ENCODE measurements at places on chromosomes 4 and X.
A peak's percentile ranks its signal among the peaks of the same experiment; 100 is the strongest.

DNA sequence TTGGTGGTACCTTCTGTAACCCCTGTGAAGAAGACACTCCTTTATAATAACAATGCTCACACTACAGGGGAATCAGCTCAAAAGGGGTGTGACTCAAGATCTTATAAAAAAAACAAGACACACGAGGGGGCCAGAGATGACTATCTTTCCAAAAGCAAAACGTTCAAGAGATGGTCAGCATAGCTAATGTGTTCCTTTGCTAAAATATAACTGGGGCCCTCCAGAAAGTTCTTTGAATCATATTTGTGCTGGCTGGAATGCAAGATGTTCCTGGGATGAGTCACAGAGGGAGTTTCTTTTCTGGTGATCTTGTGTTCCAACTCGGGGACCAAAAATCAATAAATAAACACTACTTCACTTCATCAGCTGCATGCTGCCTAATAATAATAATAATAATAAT, 46.5 kb downstream of the RAI2 start:
- DNase-seq = no peak

DNA sequence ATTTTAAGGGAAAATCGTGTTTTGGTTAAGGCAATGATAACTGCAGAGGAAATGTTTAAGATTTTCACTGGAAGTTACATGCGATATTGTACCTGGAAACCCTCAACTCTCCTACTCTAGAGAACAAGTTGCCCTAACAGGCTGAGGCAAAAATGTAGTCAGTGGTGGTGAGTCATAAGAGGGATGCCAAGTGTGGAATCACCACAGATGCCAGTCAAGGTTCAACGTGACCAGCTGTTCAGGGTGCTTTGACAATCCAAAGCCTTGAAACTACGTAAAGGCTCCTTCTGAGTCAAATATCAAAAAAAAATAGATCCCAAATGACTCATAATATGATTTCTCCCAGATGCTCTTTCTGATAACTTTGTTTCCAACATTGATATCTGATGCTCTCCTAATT, 77.9 kb upstream of the AFF2 start:
- DNase-seq = no peak

- no peak for DNase-seq
Observed at GRCh38 chr4:143397335-143397734, 60.7 kb downstream of the GAB1 start.

DNA sequence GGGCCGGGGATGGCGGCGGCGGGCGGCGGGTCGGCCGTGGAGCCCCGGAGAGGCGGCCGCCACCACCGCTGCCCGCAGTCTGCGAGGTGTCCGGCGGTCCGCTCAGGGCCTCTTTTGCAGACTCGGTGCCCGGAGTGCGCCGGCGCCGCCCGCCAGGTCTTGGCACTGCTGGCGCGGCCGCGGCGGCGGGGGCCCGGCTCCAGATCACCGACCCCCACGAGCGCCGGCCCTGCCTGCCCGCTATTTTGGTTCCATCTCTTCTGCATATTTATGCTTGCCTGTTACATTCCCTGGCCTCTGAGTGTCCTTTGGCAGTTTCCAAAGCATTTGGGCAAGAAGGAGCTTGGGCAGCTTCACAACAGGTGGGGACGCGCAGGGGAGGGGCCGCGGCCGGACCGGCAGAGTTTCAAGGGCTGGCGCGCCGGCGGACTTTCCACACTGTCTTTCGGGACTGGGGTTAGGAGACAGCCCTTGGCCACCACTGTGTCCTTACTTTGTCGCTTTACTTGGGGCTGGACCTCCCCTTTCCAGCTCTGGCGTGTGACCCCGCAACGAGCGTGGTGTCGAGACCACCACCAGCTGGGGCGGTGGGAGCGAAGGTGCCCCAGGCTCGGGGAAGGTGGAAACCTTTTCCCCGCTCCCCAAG, 668 bp upstream of the TAPT1 start:
- peak; percentile 65 for DNase-seq

- no peak for DNase-seq
Observed at GRCh38 chr4:8029689-8030088, 90.0 kb upstream of the AFAP1 start.

DNA sequence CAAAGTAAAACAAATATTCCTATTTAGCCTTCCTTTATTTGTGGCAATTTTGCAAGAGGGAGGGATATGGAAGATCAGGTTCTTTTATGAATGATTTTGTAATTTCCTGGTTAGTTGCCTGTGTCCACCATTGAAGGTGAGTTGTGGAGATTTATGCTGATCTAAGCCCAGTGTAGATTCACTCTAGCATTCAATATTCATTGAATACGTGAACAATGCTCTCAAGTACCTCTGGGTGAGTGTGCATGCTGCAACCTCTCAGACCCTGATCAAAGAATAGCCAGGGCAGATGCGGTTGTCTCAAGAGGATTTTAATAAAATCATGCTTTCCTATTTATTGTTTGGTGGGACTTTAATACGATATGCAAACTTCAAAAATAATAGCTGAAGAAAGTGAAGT, 628.4 kb downstream of the SPRY1 start:
- DNase-seq = no peak

GRCh38 chr4:107319386-107319785, 283.3 kb upstream of the DKK2 start:
- no peak for DNase-seq

GRCh38 chr4:113368056-113368455, 318.6 kb downstream of the ANK2 start:
- DNase-seq = no peak

DNA sequence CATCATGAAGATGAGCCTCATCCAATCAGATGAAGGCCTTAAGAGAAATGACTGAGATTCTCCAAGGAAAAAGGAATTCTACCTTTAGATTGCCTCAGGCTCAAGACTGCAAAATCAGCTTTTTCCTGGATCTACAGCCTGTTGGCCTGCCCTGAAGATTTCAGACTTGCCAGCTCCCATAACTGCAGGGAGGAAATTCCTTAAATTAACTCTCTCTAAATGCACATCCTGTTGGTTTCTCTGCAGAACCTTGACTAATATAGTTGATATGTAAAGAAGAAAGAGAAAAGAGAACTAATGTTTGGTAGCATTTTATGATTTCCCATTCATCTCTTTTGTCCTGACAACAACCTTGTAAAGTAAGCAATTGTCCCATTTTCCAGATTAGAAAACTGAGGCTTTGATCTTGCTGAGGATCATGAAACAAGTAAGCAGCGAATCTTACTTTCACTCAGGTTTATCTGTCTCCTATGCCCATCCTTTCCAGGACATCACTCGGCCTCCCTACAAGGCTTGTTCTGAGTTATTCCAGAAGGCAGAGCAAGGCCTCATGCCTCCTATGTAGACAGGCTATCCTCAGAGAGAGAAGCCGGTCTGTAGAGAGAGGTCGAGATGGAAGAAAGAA, 115.0 kb upstream of the LDB2 start:
- no peak for DNase-seq

DNA sequence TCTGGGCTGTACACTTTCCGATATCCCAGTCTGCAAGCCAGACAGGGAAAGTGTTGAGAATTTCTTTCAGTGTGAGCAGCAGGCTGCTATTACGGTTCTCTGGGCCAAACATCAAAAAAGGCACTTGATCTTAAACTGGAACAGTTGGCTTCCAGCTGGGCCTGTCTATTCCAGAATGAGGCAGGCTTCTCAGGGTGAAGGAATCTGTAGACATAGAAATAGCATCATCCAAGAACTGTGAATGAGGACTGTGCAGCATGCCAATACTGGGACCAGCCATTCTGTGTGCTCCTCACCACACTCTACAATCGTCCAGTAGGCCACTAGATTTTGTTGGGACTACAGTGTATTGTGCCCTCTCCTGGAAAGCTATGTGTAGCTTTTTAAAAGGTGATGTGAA, 31.1 kb downstream of the ART3 start:
- DNase-seq = no peak

- DNase-seq = no peak
Observed at GRCh38 chrX:143854006-143854405, 29.9 kb upstream of the UBE2NL start.

- no peak for DNase-seq
Observed at GRCh38 chr4:118942465-118942864, 53.8 kb downstream of the SYNPO2 start.

DNA sequence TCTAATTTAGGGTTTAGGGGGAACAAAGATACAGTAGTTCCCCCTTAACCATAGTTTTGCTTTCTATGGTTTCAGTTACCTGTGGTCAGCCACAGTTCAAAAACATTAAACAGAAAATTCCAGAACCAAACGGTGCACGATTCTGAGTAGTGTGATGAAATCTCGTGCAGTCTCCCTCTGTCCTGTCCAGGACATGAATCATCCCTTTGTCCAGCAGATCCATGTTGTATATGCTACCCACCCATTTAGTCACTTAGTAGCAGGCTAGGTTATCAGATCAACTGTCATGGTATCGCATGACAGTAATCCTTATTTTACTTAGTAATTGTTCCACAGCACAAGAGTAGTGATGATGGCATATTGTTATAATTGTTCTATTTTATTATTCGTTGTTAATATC, 556.1 kb downstream of the IL1RAPL1 start:
- no peak for DNase-seq

- no peak for DNase-seq
Observed at GRCh38 chrX:19863857-19864223, 23.6 kb downstream of the SH3KBP1 start.

All from B cell (primary cell).